Motor neuron (in vitro differentiated cells): ENCODE measurements at places on chromosomes 1 and 21.

DNA sequence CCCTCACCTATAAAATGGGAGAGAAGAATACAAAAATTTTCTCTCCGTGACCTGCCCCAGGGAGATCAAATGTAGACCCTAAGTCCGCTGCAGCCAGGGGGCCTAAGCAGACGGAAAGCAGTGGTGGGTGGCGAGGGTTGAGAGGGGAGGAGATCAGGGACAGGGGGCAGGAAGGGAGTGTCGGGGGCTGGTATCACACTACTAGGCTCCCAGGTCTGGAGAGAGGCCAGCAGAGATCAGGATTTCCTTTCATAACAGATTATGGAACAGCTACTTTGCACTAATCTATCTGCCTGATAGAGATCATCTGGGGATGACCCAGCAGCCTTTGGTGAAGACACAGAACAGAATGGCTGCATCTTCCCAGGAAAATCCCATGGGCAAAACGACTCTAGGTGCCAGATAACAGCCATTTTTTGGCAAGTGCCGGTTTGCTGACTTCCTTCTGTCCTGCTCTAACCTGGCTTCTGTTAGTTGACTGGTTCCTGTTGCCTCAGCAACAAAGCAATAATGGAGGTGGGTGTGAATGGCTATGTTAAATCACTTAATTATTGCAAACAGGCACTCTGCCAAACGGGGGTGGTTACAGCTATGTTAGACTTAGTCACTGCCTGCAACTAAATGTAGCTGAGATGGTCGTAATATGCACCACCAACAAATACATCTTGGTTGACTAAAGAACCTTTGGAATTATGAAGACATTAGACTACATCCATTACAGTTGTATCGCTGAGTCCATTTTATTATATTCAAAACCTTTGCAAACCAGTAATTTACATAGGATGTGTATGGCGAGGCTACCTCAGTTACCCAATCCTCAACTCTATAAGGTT, 30.0 kb upstream of the EPS8L3 start:
- ATAC-seq = peak; percentile 84

DNA sequence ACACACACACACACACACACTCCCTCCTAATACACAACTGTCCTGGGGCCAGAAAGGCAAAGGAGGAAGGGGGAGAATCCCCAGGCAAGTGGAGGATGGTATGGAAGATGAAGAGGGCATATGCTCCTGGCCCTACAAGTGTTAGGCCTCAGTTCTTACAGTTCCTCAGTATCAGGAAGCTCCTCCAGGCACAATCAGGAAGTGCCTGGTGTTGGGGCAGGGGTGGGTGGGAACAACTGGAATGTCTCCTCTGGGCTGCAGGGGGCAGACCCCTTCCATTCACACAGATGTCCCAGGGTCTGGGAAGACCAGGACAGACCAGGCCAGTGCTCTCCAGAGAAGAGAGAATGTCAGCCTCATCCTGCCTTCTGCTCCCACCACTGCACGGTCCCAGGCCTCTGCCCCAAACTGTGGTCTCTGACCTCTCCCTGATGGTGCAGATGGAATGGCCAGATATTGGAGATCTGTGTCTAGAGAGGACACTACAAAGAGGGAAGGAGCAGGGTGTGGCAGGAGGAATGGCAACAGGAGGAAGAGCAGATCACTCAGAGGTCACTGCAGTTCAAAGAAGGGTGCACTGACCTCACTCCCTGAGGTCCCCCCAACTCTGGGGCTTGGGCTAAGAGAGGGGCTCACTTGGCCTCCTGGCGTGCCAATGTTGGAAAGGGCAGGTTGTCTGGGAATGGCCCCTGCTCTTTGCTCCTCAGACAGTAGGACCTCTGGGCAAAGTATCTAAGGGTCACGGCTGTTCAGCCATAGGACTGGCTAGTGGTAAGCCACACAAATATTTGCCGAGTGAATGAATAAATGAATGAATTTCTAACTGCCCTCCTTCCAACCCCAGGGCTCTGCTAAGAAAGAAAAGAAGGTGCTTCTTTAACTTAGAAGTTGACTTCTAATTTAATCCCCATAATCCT, 2.5 kb upstream of the DENND2D start:
- ATAC-seq = no peak

DNA sequence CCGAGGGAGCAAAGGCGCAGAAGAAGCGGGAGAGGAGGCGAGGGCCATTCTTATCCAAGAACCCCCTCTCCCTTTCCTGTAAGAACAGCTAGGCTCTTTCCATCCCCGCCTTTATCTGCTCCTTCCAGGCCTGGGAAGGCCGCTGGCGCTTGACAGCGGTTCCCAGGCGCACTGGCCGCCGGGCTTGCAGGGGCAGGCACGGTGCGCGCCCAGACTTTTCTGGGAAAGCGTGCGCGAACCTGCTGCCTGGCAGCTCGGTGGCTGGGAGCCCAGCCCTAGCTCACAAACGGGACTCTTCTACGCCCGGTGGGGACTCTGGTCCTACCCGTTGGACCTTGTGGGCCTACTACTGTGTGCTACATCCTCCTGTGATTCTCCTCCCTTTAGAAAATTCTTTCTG, 8.8 kb upstream of the IFNLR1 start:
- no peak for ATAC-seq

GRCh38 chr1:21716169-21716568, 47.0 kb upstream of the RAP1GAP start:
- no peak for ATAC-seq

- ATAC-seq = no peak
Measured at GRCh38 chr1:205304695-205305070, 16.9 kb downstream of the NUAK2 start.

- ATAC-seq = peak; percentile 80
Measured at GRCh38 chr1:48776393-48777218, at the start of gene BEND5. BEND5 (minus strand) TSS chr1:48776891; CDS start chr1:48776831, 60 bp downstream.

- no peak for ATAC-seq
Measured at GRCh38 chr1:80248886-80249285, 1242.4 kb upstream of the ADGRL4 start.

DNA sequence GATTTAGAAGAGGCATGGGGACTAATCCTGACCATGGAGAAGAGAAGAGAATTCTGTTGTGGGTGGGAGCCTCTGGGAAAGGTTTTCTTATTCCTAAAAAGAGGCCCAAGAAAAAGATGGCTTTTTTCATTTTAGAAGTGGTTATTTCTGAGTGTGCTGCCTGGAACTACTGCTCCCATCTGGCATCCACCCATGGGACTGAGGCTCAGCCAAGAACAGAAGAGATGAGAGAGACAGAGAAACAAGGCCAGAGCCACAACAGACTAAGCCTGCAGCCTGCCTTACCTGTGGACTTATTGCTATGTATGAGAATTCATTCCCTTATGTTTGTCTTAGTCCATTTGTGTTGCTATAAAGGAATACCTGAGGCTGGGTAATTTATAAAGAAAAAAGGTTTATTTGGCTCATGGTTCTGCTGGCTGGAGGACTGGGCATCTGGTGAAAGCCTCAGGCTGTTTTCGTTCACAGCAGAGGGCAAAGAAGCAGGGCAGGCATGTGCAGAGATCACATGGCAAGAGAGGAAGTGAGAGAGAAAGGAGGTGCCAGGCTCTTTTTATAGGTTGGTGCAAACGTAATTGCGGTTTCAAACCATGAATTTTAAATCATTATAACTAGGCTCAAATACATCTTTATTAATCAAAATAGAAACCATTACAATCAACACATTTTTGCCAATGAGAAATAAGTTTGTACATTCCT, 57.5 kb upstream of the PRDM2 start:
- ATAC-seq = no peak

GRCh38 chr1:205508227-205508714, 3.8 kb downstream of the CDK18 start:
- no peak for ATAC-seq

DNA sequence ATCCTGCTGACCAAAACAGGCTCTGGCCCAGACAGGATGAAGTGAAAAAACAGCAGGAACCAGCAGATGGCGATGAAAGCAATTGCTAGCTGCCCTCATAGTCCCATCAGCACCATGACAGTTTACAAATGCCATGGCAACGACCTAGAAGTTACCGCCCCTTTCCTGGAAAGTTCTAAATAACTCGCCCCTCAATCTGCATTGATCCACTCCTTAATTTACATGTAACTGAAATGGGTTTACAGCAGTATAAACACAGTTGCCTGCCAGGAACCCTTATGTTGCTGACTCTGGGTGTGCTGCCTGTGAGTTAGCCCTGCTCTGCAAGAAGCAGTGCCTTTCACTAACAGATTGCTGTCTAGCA, 65.5 kb upstream of the CR1L start:
- peak; percentile 98 for ATAC-seq

DNA sequence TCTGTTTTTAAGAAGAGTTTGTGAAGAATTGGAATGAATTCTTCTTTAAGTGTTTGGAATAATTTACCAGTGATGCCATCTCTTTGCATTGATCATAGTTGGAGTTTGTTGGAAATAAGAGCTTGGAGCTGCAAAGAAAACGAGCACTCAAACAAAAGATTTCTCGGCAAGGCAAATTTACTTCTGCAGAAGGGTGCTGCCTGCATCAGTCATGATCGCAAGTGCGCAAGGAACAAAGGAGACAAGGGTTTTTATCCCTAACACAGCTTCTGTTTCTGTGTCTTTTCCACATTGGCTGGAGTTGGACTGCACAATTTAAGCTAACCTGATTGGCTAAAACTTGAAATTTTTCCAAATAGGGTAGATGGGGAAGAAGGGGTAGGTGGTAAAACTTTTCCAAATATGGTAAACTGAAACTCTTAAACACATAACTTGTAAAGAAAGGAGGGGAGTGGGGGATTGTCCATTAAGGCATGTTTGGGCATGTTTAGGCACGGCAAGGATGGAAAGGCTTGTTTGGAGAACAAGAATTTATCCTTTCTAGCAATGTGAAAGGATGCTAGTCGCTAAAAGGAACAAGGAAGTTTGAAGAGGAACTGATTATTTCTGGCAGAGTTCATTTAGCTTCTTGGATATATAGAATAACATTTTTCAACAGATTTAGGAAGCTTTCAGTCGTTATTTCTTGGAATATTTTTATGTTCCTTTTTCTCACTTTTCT, 3.5 kb upstream of the AADACL4 start:
- no peak for ATAC-seq

DNA sequence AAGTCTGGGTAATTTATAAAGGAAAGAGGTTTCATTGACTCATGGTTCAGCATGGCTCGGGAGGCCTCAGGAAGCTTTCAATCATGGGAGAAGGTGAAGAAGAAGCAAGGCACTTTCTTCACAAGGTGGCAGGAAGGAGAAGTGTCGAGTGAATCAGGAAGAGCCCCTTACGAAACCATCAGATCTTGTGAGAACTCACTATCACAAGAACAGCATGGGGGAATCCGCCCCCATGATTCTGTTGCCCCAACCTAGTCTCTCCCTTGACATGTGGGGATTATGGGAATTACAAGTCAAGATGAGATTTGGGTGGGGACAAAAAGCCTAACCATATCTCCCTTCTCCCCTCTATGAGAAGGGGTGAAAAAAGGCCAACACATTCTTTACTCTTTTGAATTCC, 11.2 kb upstream of the IVNS1ABP start:
- no peak for ATAC-seq

GRCh38 chr1:52920791-52921291, 699 bp downstream of the ECHDC2 start:
- ATAC-seq = peak; percentile 5

GRCh38 chr21:25569084-25569483, 38.2 kb downstream of the MRPL39 start:
- ATAC-seq = no peak

- ATAC-seq = no peak
Measured at GRCh38 chr21:42383331-42383730, 12.5 kb downstream of the TMPRSS3 start.

GRCh38 chr21:36073181-36073580, 3.4 kb downstream of the CBR1 start:
- no peak for ATAC-seq

DNA sequence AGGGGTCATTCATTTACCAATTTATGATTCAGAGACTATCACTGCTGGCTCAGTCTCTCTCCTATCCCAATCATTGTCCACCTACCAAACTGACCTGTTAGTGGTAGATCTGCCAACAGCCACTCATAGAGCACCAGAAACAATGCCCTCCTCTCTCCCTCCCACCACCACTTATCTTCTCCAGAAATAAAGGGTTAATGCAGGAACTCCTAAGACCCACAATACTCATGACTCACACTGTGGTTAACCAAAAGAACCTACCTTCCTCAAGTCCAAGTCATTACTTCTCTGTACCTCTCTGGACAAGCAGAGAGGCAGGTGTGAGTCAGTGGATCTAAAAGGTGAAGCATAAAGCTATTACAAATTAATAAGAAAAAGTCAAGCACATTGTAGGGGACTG, 40.9 kb upstream of the CAMK1G start:
- no peak for ATAC-seq

- no peak for ATAC-seq
Measured at GRCh38 chr1:4586611-4587160, 67.7 kb upstream of the AJAP1 start.

- no peak for ATAC-seq
Measured at GRCh38 chr1:212225871-212226302, 59.3 kb upstream of the PPP2R5A start.

GRCh38 chr1:3174487-3175247, 105.7 kb downstream of the PRDM16 start:
- no peak for ATAC-seq

DNA sequence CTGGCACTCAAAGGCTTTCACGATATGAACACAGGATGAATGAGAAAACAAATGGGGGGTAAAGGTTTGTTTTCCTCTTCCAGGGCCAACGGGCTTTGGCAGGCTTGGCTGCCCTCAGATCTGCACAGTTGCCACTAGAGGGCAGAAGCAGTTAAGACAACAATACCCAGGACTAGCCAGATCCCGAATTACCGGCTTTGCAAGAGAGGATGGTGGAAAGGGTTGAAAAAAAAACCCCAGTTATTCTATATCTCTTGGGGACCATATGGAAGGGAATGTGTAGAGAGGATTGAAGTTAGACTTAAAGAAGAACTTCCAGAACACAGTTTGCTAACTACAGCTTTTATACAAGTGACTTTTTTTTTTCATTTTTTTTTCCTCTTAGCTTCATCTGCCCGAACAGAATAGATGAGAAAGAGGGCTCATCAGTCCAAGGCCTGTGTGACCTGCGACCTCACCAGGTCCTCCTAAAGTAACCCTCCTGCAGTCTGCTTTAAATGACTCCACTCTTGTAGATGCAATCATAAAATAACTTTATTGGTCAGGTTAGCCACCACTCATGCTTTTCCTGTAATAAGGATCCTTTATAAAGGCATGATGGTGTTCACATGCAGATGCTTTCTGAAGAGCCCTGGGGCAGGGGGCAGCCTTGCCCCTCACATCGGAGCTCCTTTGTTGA, 10.7 kb downstream of the FMOD start:
- ATAC-seq = peak; percentile 91
